NCI-H1048 (cell line): ENCODE measurements at places on chromosomes 2 and 18.

- DNase-seq = no peak
Observed at GRCh38 chr2:168528469-168528868, 72.4 kb downstream of the CERS6 start.

DNA sequence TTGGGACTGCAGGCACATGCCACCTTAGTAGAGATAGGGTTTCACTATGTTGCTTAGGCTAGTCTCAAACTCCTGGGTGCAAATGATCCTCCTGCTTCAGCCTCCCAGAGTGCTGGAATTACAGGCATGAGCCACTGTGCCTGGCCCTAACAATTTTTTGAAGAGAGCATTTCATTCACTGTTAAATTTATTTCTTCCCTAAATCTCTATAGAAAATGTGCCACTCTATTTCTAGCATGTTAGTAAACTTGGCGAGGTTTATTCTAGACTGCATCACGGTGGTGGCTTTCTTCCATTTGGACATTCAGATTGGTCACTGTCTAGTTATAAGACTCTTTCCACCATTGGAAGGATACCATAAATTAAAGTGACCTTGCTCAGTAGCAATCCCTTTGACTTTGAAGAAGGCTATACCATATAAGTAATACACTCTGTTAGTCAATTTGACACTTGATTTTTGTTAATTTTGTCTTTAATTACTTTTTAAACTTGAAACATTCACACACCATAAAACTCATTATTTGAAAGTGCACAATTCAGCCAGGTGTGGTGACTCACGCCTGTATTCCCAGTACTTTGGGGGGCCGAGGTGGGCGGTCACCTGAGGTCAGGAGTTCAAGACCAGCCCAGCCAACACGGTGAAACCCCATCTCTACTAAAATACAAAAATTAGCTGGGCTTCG, 16.2 kb downstream of the DDX1 start:
- no peak for DNase-seq

DNA sequence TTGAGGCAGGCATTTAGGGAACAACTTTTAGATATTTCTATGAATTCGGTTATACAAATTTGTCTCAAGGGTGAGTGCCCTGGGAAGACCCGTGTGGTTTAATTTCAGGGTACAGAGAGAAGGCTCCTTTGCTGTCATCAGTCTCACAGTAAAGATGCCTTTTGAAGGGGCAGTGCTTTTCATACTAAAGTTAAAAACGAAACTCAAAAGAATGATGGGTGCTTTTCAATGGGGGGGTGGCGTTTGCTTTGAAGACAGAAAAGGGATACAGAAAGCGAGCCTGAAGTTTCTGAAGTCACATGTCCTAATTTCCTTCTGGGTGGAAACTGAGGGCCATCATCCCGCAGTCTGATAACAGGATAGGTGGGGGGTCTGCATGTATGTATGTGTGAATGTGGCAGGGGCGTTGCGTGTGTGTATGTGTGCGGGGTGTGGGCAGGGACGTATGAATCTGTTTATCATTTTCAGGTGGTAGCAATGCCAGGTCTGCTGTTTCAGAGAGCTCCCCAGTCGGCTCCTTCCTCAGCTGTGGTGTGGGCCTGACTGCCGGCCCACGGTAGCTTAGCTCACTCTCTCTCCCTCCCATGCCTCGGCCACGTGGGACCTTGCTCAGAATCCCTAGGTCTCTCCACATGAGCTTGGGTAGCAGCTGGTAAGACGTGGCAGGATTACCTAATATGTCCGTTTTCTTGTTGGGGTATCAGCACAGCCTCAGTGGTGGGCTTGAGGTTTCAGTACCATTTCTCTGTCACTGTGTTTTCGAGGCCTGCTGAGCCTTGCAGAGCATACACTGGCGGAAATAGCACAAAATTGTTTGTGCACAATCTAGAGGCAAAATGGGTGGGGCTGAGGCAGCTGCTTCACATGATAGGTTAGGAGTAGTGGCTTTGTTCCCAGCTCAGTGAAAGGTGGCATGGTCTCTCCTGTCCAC, 32.7 kb downstream of the ARHGAP25 start:
- DNase-seq = no peak

- DNase-seq = no peak
Observed at GRCh38 chr2:186641132-186641806, 51.4 kb downstream of the ITGAV start.

DNA sequence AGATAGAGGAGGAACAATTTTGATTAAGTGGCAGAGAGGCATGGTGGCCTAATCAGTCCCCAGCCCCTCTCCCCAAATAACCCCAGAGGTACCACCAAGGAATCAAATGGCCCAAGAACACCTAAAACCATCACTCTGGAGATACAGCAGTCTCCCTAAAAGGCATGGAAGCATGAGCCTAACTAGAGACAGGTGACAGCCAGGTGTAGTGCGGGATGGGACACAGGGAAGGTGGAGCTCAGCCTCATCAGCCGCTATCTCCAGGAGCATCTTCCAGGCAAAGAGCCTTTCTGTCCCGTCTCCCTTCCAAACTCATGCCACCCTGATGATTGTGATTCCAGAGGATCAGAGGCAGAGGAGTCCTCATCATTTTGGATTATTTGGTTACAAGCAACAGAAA, 144.7 kb downstream of the COPS8 start:
- no peak for DNase-seq

DNA sequence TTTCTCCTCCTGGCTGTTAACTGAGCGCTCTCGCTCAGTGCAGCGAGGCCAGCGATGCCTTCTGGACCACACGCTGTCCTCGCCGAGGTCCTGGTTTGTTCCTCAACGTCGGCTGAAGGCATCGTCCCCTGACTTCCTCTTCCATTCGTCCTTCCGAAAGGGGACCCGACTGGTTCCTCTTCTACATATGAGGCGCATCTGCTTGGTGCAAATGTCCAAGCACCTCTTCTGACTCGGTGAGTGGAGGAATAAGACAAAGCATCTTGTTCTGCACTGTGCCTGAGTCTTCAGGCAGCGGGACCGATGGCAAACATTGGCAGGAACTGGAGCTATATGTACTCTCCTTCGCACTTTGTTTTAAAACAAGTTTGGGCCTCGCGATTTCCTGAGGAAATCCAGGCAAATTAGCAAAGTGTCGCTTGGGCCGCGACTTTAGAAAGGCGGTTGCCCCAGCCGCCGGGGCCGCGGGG, 621 bp upstream of the KCNS3 start:
- DNase-seq = no peak

DNA sequence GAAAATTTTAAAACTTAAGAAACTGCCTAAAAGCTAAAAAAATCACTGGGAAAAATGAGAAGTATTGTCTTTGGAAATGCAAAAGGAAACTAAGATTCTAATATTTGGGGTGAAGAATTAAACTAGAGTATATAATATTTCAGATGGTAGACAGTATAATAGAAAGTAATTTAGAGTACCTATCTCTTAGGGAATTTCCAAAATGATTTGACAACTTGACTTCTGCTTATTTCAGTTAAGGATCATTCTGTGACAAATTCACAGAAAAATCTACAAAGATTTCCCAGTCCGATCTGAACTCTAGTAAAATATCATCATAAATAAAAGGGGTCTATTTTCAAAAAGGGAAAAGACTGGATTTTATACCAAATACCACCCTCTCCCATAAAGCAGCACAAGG, 99.6 kb downstream of the ATAD2B start:
- no peak for DNase-seq

DNA sequence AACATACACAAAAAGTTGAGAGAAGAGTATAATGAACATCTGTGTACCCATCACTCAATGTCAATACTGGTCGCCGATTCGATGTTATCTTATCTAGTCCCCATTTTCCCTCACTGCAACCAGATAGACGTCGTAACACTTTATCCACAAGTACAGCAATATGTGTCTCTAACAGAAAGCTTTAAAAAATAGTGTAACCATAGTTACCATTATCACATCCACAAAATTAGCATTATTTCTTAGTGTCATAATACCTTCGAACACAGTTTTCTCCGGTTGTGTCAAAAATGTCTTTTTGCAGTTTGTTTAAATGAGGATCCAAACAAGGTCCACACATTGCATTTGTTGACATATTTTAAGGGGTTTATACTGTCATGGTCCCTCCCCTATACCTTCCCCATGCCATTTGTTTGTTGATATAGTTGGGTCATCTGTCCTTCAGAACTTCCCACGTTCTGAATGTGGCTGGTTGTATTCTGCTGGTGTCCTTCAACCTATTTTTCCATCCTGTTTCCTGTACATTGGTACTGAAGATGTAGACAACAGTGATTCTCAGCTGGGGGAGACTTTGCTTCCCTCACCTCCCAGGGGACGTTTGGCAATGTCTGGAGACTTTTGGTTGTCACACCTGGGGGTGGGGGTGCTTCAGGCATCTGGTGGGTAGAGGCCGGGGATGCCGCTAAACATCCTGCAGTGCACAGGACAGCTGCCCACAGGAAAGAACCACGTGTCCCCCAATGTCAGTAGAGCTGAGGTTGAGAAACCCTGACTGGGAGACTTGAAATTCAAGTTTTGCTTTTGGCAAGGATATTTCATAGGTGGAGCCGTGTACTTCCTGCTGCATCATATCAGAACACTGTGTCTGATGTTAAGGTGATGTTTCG, 72.7 kb upstream of the SPRED2 start:
- no peak for DNase-seq

DNA sequence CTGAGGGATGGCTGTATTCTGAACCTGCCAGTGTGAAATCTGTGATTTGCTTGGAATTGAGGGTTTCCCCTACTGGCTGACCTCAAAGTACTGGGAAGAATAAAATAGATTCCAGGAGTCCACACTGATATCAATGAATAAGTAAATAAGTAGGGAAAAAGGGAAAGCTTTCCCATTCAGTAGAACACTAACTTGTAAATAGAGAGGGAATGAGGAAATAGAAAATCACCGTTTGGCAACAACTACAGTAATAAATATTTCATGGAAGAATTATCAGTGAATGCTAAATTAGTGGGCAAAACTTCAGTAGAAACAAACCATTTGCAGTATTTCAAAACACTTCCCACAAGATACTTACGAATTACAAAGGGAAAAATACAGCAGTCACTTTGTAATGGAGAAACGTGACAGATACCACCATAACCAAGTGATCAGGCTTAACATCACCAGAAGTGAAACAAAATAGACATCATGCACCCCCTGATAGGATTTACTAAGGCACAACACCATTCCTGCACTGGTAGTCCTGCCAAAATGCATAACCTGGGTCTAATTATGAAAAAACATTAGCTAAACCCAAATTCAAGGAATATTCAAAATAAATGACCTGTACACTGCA, 88.5 kb downstream of the ICA1L start:
- DNase-seq = no peak

GRCh38 chr2:151407281-151407680, 2.4 kb upstream of the RIF1 start:
- DNase-seq = no peak

DNA sequence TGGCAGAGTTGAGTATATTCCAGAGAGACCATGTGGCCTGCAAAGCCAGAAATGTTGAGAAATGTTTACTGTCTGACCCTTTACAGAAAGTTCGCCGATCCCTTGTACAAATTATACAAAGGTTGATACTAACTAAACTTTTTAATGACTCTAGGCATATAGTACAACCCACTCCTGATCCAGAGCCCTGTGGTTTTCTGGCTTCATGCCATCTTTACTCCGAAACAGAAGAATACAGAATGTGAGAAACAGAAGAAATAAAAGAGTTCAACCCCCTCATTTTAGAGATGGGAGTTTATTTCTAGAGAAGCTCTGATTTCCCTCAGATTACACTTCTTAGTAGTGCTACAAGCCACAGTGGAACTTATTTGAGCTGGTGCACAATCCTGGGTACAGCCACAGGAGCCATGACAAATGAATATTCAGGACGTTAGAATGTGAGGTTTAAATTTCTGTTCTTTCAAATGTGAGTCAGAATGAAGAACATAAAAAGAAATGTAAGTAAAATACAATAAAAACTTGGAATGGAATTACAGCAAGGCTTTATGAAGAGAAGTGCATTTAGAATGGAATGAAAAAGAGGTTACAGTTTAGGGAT, 38.0 kb upstream of the SMCHD1 start:
- DNase-seq = no peak

DNA sequence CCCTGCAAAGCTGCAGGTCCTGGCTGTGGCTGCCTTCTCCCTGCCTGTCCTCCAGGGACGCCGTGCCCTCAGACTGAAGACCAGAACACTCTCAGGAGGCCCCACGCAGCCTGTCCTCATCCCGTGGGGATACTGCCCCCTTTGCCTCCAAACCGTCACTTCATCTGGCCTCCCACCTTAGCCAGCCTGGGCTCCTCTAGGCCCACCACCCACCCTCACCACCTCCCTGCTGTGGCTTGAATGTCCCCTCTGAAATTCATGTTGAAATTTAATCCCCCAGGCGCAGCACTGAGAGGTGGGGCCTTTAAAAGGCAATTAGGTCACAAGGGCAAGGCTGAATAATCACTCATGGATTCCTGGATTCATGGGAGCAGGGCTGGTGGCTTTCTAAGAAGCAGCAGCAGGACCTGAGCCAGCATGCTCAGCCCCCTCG, 198.2 kb downstream of the SEPTIN10 start:
- DNase-seq = no peak

- DNase-seq = no peak
Observed at GRCh38 chr2:152344579-152345195, 9.7 kb downstream of the FMNL2 start.

GRCh38 chr2:47357483-47357882, 45.5 kb upstream of the MSH2 start:
- no peak for DNase-seq

- DNase-seq = no peak
Observed at GRCh38 chr18:10846657-10847407, 302.5 kb downstream of the PIEZO2 start.

DNA sequence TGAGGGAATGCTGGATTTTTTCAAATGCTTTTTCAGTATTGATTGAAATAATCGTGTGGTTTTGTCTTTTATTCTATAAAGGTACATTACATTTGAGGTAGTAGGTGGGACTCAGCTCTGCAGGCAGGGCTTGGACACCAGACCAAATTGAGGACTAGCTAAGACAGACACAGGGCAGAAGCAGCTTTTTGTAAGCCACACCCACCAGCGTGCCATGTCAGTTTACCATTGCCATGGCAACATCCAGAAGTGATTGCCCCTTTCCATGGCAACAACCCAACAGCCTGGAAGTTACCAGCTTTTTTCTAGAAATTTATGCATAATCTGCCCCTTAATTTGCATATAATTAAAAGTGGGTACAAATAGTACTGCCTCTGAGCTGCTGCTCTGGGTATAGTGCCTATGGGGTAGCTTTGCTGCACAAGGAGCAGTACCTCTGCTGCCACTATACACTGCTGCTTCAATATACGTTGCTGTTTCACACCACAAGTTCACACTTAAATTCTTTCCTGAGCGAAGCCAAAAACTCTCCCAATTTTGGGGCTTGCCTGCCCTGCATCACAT, 23.6 kb upstream of the VWA3B start:
- DNase-seq = no peak

DNA sequence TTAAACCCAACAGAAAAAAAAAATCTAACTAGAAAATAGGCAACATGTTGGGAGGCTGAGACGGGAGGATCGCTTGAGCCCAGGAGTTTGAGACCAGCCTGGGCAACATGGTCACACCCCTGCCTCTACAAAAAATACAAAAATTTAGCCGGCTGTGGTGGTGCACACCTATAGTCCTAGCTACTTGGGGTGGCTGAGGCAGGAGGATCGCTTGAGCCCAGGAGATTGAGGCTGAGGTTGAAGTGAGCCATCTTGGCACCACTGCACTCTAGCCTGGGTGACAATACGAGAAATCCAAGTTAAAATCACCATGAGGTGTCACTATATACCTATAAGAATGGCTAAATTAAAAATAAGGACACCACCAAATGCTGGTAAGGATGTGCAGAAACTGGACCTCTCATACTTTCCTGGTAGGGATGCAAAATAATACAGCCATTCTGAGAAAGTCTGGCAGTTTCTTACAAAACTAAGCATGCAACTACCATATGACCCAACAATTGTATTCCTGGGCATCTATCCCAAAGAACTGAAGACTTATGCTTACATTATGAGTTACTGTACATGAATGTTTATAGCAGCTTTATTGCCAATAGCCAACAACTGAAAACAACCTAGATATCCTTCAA, 2.2 kb downstream of the SEPTIN10 start:
- no peak for DNase-seq
